ENCODE measurements at places on chromosomes 5 and 9.

DNA sequence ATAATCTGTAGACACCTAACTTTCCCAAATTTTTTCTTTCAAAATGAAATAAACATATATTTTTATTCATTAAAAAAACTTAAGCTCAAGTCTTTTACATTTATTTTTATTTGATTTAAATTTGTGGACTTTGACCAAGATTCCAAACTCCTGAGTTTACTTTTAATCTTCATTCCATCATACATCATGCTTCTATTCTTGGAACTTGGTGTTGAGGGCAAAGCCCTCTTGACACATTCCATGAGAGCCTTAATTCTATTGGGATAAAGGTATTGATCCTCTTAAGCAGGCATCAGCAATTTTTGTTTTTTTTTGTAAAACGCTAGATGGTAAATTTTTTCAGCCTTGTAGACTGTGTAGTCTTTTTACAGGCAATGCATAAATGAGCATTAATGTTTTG is 53.6 kb downstream of the FBXO4 start:
- no peak for DNase-seq

- no peak for DNase-seq
Observed at GRCh38 chr5:169923988-169924387, 56.3 kb downstream of the INSYN2B start.

DNA sequence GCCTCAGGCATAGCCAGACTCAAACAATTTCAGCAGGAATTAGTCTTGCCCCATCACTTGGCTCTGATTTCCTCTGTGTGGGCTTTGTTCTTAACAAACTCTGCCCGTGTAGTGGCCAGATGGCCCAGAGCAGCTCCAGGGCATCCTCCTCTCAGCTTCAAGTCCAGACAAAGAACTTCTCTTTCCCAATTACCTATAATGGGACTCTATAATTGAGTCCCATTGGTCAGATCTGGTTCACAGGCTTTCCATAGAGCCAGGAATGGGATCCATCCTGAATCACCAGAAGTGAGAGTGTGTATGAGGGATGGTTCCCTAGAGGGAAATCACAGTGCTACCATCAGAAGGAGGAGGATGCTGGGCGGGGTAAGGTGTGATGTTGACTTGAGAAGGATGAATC is 515.8 kb downstream of the KIF4B start:
- DNase-seq, result no peak

DNA sequence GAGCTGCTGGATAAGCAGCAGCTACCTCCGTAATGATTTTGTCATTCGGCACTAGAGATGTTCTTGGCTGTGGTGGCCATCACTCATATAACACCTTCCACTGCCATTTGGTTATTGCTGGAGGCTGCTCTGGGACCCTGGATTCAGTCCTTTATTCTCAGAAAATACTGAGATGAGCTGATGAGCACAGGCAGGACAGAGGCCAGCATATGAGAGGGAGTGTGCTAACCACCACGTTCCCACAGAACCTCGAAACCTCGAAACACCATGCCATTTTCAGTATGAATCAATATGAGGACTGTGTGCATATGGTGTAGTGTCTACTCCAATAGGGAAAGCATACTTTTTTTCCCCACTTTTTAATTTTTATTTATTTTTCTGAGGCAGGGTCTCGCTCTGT is 56.6 kb downstream of the ADAM19 start:
- DNase-seq, result no peak

DNA sequence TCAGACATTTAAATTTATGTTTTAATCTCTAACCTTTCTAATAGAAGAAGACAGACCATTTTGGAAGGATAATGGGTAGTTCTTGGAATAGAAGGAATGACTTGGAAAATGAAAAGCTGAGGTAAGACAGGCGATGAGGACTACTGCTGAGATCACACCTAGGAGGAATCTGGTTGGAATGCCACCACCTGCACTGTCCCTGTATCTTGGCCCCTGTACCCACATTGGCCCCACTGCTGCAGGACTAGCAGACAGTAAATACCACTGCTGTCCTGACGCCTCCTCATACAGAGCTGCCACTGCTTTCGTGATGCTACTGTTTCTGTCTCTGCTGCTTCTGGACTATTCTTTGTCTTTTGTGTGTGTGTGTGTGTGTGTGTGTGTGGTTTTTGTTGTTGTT is 359.8 kb downstream of the TMEM232 start:
- no peak for DNase-seq

All from NCI-H1417 treated with DMSO at 0.1 percent for 48 hours (cell line).